DMS79 (cell line): ENCODE measurements at places on chromosomes 11 and 22.

DNA sequence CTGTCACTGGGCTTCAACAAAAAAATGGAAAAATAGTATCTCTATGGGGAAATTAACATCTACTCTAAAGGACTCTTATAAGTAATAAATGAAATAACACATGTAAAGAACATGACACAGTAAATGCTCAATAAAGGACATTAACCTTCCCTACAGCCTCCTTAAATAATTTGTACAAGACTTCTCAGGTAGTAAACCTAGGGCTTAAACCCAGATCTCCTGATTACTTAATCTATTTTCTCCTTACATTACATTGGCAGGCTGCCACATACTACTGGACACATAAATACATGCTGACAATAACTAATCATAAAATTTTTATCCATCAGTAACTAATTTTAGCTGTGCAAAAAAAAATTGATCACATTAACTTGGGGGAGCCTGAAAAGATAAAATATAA lies 4.9 kb downstream of the AMBRA1 start:
- no peak for DNase-seq

DNA sequence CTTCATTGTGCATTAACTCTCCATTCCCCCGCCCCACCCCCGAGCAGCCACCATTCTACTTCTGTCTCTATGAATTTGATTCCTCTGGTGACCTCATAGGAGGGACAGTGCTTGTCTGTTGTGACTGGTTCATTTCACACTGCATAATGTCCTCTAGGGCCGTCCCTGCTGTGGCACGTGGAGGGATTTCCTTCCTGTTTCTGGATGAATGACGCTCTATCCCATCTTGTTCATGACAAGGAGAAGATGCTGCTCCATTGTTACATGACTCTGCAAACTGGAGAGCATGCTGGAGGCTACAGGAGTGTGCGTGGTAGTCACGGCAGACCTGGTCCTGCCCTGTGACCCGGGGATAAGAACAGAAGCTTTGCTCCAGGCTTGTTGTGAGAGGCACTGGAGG lies 61.3 kb downstream of the RTL6 start:
- no peak for DNase-seq

- no peak for DNase-seq
Observed at GRCh38 chr11:79167510-79168188, 273.2 kb downstream of the TENM4 start.

DNA sequence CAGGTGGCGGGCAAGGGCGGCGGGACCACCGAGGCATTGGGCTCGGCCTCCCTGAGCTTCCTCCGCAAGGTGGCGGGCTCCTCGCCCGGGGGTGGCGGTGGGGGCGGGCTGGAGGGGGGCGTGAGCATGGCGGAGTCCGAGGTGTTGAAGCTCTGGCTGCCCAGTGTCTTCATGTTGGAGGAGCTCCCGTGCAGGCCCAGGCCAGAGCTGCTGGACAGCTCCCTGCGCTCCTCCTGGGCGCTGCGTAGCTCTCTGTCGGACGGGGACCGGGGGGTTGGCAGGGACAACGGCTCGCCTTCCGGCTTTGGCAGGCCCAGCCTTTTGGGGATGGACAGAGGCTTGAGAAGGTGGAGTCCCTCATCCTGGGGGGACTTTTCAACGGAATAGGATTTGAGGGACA lies 43.9 kb upstream of the BID start:
- no peak for DNase-seq

DNA sequence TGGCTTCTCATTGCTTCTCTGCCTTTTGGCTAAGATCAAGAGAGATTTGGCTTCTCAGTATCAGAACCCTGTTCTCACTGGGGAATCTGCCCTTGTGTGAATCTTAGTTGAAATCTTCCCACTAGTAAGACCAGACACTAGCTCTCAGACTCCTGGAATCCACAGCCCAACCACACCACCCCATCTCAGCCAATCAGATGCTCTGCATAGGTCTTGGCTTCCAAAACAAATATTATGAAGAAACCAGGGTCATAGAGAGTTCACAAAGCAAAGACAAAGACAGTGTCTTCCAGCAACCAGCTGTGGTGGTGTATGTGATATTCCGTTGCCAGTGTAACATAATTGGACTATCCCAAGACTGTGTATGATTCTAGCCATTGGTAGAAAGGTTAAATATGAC lies 5.4 kb downstream of the OR8B12 start:
- no peak for DNase-seq

- no peak for DNase-seq
Observed at GRCh38 chr11:64089493-64089892, 53.8 kb downstream of the FLRT1 start.

DNA sequence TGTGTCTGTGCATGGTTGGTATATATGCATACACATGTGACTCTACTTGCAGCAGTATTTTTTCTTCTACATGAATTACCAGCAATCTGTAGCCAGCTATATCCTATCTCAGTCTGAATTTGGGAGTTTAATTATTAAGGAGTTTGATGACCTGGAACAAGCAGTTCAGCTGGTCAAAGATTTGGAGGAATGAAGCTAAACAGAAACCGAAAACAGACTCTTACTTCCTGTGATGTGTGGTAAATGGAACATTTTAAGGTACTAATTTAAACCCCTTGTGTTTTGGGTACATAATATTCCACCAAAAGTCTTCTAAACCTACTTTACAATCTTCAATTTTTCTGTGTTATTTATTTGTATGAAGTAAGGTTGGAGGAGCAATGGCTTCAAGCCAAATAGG lies 124.4 kb upstream of the PGR start:
- no peak for DNase-seq

GRCh38 chr11:15969281-15969680 lies 387.1 kb downstream of the SOX6 start:
- DNase-seq: no peak

- no peak for DNase-seq
Observed at GRCh38 chr22:45201678-45202332, 38.1 kb downstream of the NUP50 start.

GRCh38 chr11:77308838-77309237 lies 7.4 kb upstream of the GDPD4 start:
- no peak for DNase-seq

- peak; percentile 26 for DNase-seq
Observed at GRCh38 chr22:39237318-39238100, 7.3 kb downstream of the PDGFB start.

GRCh38 chr11:62145261-62145871 lies 21.6 kb downstream of the INCENP start:
- DNase-seq: no peak

- DNase-seq: no peak
Observed at GRCh38 chr11:84905411-84905810, 721.7 kb downstream of the DLG2 start.

DNA sequence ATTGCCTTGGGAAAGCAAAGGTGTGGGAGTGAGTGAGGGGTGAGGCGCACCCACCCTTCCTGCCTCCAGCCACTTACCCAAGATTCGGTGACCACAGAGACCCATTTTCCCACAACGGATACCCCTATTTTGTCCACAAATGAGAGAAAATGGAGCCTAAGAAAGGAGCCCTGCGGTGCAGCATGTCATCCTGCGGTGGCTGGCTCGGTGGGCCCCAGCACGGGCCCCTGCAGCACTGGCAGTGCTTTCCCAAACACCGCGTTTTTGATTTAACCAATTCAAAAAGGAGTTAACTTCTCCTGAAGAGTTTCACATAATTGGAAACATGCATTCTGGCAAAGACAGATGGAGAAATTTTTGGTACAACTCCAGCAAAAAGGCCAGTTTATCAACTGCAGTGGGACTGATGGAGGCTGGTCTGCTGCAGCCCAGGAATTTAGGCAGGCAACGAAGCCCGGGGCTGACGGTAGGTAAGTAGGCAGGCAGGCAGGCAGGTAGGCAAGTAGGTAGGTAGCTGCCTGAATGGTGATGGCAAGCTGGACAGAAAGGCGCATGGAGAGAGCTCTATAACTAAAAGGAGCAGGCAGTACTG lies 84.2 kb downstream of the FDX1 start:
- DNase-seq: no peak

DNA sequence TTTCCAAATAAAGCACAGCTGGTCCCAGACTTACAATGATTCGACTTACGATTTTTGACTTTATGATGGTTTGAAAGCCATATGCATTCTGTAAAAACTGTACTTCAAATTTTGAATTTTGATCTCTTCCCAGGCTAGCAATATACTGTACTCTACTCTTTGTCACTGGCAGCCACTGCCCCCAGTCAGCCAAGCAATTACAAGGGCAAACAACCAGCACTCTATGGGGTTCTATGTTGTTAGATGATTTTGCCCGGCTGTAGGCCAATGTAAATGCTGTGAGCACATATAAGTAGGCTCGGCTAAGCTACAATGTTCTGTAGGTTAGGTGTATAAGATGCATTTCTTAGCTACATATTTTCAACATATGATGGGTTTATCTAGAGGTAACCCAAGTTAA lies 217.3 kb downstream of the RAB38 start:
- no peak for DNase-seq

- no peak for DNase-seq
Observed at GRCh38 chr11:132561937-132562336, 970.4 kb downstream of the OPCML start.

DNA sequence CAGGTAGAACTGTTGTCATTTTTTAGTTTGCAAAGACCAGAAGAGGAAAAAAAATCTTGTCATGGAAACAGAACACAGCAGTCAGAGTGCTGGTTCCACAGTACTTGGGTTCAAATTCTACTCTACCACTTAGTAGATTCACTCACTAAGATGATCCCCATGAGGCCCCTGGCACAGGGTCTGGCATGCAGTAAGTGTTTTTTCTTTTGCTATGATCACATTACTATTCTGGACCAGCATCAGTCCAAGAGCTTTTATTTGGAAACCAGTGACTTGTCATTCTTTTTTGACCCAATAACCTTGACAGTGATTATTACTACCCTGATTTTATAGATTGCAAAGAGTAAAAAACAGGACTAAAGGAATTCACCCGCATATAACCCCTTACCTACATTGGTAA lies 4.1 kb downstream of the EEF1G start:
- no peak for DNase-seq

DNA sequence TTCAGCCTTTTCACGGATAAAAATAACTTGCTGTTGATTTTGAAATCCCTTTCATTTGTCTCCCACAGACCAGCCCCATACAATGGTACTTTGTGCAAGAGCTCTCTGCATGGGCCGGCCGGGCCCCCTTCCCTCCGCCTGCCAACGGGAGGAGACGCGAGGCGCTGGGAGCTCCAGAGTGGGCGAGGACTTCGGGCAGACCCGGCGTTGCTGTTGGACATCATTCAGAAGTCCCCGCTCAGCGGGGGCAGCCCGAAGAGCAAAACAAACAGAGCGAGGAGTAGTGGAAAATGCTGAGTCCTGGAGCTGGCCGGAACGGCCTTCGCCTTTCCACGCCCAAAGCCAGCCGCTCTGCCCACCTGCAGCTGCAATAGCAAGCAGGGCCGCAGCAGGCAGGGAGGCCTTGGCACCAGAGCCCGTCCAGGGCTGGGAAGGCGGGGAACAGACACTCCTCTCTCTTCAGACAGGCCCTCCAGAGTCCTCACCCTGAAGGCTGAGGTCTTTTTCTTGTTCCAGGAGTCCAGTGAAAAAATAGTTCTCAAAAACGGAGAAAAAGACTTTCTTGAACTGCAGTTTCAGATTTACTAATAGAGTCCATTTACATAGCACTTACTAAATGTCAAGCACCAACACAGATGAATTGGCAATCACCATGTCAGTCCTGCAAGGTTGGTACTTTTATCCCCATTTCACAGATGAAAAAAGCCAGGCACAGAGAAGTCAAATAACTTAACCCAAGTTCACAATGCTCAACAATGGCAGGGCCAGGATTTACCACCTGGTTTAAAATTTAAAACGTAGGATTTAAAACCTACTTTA lies 135.5 kb downstream of the ETS1 start:
- peak; percentile 27 for DNase-seq

- DNase-seq: no peak
Observed at GRCh38 chr11:60854140-60854846, 1.5 kb downstream of the PTGDR2 start.
